ENCODE measurements at places on chromosomes 12 and 14. TPM values are rescaled to one million over a fixed set of nuclear protein-coding genes. Genes with fewer than 3 reads are reported as not detected.
A peak's percentile ranks its signal among the peaks of the same experiment; 100 is the strongest.

The DHH gene
- 1.2 TPM for total RNA-seq

The PTCSC3 gene
- not detected for total RNA-seq

The RASAL1 gene
- 8.1 TPM for total RNA-seq

The RFX4 gene
- not detected for total RNA-seq

The BDKRB1 gene
- 0.20 TPM for total RNA-seq

The HOXC4 gene
- total RNA-seq, result 3.6 TPM

The TCTN2 gene
- 8.3 TPM for total RNA-seq

The RND1 gene
- 1.1 TPM for total RNA-seq

GRCh38 chr14:24353559-24354481, 14.0 kb upstream of the RIPK3 start:
- DNase-seq, result no peak

GRCh38 chr14:70897464-70897863, 9.8 kb upstream of the PCNX1 start:
- peak; percentile 88 for DNase-seq

GRCh38 chr14:86619726-86620125, 1089.8 kb downstream of the FLRT2 start:
- DNase-seq, result peak; percentile 6

- no peak for DNase-seq
Observed at GRCh38 chr12:45708363-45708762, 21.1 kb upstream of the ARID2 start.

- DNase-seq, result peak; percentile 22
Observed at GRCh38 chr14:103281496-103282231, 52.4 kb upstream of the EIF5 start.

- DNase-seq, result no peak
Observed at GRCh38 chr12:111754671-111755070, 12.1 kb upstream of the ALDH2 start.

- DNase-seq, result no peak
Observed at GRCh38 chr14:50520947-50521815, 11.2 kb downstream of the MAP4K5 start.

DNA sequence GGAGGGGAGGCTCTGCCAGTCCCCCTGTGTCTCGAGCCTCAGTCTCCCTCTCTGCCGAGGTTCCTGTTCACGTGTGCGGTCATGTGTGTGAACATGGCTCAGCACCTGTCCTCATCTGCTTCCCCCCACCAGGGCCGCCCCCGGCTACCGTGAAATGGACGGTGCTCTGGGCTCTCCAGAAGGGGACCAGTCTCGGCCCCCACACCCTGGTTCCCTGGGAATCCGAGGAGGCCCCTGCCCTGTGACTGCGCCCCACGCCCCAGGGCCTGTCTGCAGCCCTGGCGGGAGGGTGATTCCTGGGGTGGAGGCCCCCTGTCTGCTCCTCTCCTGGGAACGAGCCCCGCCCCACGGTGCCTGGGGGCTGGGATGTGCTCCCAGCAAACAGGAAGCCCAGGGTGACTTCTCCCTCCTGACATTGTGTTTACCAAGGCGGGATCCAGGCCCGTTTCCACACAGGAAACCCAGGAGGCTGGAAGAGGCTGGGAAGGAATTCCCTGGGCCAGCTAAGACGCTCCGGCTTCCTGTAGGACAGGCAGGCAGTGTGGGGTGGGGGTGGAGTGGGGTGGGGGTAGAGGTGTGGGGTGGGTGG, 46.6 kb downstream of the KIF26A start:
- DNase-seq, result no peak
